ENCODE measurements at places on chromosomes 6 and 20.
A peak's percentile ranks its signal among the peaks of the same experiment; 100 is the strongest.

DNA sequence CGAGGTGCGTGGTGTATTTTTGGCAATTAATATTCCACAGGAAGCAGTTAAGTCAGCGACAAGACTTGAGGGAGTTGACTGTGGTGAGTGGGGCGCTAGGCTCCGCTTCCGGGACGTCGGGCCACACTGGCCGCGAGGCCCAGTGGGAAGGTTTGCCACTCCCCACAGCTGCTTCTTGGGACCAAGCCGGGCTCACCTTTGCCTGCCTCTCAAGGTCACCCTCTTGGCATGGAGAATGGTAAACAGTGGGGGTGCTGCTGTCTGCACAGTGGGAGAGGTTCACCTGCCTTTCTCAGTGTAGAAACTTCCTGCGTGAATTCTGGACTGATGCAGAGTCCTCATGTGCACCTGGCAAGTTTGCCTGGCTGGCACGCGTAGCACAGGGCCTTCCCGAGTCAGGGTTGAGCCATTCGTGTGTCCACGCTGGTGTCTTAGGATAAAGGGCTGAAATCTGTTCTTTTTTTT, 6.4 kb downstream of the OSBPL2 start:
- DNase-seq, result no peak

DNA sequence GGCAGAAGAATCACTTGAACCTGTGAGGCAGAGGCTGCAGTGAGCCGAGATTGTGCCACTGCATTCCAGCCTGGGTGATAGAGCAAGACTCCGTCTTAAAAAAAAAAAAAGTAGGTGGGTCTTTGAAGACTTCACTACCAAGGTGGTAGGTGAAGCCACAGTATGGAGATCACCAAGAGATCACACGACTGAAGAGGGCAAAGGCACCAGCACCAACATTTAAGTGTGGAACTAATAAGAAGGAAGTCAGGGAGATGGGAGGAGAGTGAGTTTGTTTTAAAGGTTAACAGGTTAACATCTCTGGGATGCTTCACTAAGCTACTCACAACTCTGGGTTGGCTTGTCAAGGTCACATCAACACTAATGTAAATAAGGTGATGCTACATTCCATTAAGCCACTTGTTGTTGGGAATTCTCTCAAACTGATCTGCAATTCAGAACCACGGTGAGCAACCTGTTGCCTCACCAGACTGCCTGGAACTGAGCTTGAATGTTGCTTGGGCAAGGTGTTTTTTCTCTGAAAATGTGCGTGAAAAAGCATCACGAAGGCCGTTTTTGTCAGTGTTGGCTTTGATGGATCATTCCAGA, 48.7 kb downstream of the KCTD20 start:
- DNase-seq, result no peak

- no peak for DNase-seq
These were observed 127.5 kb upstream of the COL21A1 start for GRCh38 chr6:56374841-56375369.

GRCh38 chr6:40398034-40398691, 189.0 kb downstream of the LRFN2 start:
- no peak for DNase-seq

GRCh38 chr20:47338131-47338628, 18.3 kb downstream of the ZMYND8 start:
- no peak for DNase-seq

DNA sequence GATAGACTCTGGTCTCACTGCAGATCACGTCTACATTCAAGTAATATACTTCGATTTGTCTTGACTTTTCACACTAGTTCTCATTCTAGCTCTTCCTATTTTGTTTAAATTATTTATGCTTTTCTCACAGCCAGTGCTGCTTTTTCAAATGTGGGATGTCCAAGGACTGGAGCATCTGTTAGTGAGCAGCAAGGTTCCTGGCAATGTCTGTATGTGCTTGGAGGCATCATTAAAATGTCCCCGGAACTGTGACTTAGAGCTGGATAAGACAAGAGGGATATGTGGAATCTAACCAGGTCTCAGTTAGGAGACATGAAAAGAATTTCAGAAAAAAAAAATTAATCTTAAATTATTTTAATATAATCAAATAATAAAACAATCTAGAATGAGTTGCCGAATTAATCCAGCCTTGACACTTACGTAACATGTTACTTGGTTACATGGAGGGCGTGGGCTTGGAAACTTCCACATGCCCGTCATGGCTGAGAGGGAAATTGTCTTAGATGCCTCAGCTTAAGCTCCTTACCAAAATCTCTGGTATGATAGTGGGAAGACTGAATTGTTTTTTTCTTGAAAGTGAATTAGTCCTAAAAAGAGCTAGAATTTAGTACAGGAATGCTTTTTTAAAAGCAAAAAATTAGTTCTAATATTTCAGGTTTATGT, 21.4 kb upstream of the CARMIL1 start:
- DNase-seq, result no peak

GRCh38 chr6:37218061-37218460, 39.5 kb upstream of the TBC1D22B start:
- DNase-seq, result no peak

DNA sequence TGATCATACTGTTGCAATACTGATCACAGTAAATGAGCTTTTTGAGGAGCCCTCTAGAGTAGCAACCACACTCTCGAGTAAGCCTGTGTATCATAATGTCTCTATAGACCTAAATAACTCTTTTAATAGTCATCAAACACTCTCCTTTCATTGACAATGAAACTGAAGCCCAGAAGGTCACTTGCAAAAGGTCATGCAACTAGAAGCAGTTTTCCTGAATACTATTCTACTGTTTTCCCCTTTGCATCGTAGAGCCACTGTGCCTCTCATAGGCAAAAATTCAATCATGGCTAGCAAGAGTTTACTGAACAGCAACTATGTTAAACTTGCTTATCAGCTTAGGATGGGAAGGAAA, 105.3 kb downstream of the HIVEP2 start:
- DNase-seq, result no peak

DNA sequence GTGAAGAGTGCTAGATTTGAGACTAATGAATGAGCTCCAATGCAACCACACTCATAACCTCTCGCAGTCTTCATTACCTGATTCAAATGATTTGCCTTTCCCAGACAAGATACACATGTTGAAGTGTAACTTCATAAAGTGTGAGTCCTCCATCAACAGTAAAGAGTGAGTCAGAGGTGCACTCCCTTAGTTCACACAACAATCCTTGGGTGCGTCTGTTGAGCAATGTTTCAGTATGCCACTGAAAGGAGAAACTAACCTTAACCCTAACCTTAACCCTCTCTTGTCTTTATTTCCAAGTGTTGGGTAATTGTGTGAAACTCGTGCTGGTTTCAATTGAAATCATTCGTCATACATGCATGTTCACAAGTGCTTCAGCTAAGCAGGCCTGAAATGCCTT, 21.0 kb upstream of the RIN2 start:
- DNase-seq, result no peak

GRCh38 chr20:21339499-21339898, 36.4 kb downstream of the XRN2 start:
- DNase-seq, result no peak

- DNase-seq, result no peak
These were observed 7.1 kb upstream of the TXNDC5 start for GRCh38 chr6:7917729-7918128.

GRCh38 chr6:170295510-170296422, 4.9 kb upstream of the DLL1 start:
- DNase-seq, result no peak

DNA sequence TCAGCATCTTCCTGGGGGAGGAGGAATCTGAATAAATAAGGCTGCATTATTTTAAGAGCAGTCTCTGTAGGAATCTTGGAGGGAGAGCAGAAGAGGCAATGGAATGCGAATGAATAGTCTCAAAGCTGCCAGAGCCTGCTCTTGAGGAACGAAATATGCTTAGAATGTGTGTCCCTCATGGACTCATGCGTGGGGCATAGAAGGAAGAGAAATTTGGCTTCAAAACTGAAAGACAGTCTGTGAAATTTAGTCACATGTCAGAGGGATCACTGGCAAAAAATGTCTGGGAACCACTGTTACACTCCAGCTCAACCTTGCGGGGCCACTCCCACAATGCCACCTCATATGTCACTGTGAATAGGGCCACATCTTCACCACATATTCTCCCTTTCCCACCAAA, 95.5 kb downstream of the GJA10 start:
- DNase-seq, result no peak

DNA sequence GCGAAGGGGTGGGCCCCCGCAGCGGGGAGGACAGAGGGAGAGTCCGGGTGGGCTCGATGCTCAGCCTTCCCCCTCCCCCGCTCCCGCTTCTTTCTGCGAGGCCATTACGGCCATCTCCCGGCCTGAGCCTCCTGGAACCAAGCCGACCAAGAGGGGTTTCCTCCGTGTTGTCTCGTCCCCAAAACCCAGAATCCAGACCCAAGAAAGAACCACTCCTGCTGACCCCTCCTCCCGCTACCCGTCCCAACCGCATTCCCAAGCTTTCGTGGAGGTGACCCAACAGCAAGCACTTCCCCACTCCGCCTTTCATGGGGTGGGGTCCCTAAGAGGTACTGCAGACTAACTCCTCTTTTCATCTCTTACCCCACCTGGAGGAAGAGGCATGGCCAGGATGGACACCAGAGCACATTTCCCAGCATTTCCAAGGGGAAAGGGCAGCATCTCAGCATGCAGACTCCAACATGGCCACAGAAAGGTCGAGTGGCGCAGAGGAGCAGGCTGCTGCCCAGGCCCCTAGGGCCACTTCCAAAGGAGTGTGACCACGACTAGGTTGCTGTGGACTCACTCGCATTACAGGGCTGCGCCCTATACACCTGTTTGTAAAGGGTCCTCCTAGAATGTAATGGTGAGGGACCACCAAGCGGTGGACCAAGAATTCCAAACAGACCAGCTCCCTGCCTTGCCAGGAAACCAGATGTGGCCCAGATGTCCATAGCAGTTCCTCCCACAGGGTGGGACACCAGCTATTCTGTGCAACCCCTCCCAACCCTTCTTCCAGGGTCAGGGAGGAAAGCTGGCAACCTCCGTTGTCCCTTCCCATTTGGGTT, 53.4 kb downstream of the MRPL14 start:
- DNase-seq, result no peak

DNA sequence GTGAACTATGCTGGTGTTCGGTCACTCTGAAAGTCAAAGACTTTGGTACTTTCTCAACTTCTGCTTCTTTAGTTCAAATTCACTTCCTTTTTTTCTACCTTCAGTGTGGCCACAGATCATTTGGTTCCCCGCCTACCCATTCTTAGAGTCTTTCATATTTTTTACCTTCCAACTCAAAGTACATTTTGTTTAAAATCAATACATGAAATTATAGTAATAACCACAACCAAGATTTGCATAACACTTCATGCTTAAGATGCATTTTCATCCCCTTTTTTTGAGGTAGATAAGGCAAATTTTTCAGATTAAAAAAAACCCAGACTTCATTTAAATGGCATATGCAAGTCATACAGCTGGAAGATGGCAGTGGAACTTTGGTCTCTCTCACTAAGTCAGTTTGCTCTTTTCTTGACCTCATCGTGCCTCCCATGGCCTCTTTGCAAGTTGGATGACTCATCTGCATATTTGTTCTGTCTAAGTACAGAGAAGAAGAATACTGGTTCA, 11.9 kb upstream of the CNR1 start:
- DNase-seq, result no peak

GRCh38 chr20:17430125-17430950, 100.8 kb downstream of the BFSP1 start:
- DNase-seq, result no peak

DNA sequence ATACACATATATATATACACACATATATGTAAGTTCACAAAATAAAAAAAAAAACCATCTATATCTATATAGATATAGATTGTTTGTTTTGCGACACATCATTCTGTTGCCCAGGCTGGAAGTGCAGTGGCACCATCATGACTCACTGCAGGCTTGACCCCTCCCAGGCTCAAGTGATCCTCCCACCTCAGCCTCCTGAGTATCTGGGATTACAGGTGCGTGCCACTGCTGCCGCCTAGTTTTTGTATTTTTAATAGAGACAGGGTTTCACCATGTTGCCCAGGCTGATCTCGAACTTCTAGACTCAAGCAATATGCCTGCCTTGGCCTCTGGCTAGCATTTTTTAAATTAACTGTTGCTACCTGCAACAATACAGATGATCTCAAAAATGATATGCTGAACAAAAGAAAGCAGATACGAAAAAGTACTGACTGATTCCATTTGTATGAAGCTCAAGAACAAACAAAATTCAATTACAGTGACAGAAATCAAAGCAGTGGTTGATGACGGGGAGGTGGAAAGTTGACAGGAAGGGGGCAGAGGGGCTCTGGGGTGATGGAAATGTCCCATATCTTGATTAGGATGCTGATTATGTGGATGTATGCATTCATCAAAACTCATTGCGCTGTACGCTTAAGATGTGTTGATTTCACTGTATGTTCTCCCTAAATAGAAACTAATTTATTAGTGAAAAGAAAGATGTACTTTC, 49.6 kb downstream of the ATXN1 start:
- no peak for DNase-seq

GRCh38 chr20:64080013-64080812, at the start of gene OPRL1:
Gene OPRL1, plus strand, starts transcription at chr20:64080082. Its CDS starts 12,639 bp downstream, at chr20:64092721.
- no peak for DNase-seq

DNA sequence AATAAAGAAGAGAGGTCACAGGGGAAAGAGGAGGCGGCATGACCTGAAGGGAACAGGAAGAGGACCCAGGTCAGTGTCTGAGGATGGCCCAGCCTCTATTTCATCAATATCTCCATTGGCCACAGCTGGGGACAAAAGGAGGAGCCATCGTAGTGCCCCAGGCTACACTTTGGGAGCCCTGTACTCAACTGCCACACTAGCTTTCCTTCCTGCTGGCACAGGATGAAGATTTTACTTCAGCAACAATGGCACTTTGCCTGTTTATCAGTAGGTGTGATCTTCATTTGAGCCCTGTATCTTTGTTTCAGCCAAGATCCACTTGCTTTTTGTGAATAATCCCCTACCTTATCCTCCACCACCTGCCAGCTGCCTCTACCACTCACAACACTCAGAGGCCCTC, 35.4 kb upstream of the RCAN2 start:
- no peak for DNase-seq

GRCh38 chr6:167349631-167350274, 24.9 kb downstream of the TTLL2 start:
- no peak for DNase-seq

GRCh38 chr20:56400001-56400640, 7.7 kb downstream of the CSTF1 start:
- peak; percentile 43 for DNase-seq

GRCh38 chr20:13220194-13220903, 725 bp upstream of the ISM1 start:
- DNase-seq, result no peak

GRCh38 chr6:168364793-168365421, 45.3 kb upstream of the DACT2 start:
- no peak for DNase-seq

- DNase-seq, result no peak
These were observed 152.7 kb downstream of the DLL1 start for GRCh38 chr6:170137911-170138910.
